ENCODE measurements at places on chromosomes 4 and X.

GRCh38 chrX:41837270-41837944 is 85.9 kb downstream of the CASK start:
- DNase-seq, result no peak

GRCh38 chr4:53552711-53553110 is 38.6 kb downstream of the LNX1 start:
- no peak for DNase-seq

DNA sequence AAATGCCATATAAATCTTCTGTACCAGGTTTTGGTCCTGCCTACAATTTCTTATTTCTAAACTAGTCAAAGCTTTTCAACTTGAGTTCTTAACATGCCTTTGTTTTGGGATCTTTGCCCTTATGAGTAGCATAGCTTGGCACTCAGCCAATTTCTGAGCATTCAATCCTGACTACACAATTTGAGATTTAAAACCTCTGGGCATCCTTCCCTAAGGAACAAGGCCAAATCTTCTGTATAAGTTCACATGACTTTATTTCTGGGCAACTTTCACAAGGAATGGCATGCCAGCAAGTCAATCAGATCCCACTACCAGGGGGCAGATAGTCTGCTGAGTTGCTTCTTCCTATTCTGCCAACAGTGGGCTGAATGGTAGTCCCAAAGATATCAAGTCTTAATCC is 254.2 kb downstream of the ADAMTS3 start:
- no peak for DNase-seq

- no peak for DNase-seq
Measured at GRCh38 chr4:108793415-108793814, 30.6 kb upstream of the ETNPPL start.

- DNase-seq, result no peak
Measured at GRCh38 chrX:138020941-138021340, 455.0 kb downstream of the ZIC3 start.
